ENCODE measurements at places on chromosomes 2 and 18.

- DNase-seq: peak; percentile 71
Observed at GRCh38 chr2:235594041-235594440, 100.2 kb downstream of the AGAP1 start.

- no peak for DNase-seq
Observed at GRCh38 chr2:217798743-217799562, 203.8 kb downstream of the TNS1 start.

- peak; percentile 38 for DNase-seq
Observed at GRCh38 chr18:56235481-56236013, 402.8 kb downstream of the TXNL1 start.

DNA sequence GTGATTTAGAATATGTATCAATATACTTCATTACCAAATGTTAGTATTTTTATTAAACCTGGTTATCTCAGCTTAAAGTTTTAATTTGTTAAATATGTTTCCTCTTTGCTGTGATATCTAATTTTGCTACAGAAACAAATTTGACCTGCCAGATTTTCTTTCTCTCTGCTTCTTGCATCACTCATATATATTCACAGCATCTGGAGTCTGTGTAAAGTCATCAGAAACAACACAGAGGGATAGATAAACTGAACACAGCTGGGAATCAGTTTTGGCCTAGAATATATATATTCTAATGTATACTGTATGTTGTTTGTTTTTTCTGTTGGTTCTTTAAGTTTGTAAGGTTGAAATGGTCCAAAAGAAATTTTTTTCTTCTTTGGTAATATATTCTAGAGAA lies 8.5 kb downstream of the PSMD14 start:
- no peak for DNase-seq

DNA sequence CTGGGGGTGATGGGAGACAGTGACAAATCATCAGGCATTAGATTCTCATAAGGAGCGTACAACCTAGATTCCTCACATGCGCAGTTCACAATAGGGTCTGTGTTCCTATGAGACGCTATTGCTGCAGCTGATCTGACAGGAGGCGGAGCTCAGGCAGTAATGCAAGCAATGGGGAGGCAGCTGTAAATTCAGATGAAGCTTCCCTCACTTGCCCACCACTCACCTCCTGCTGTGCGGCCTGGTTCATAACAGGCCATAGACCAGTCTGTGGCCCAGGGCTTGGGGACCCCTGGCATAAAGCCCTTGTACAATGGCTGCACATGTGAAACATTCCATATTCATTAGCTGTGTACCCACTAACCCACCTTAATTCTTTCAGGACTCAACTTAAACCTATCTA lies 18.0 kb downstream of the NMUR1 start:
- no peak for DNase-seq

GRCh38 chr18:26357960-26358359 lies 131.7 kb downstream of the TAF4B start:
- no peak for DNase-seq

DNA sequence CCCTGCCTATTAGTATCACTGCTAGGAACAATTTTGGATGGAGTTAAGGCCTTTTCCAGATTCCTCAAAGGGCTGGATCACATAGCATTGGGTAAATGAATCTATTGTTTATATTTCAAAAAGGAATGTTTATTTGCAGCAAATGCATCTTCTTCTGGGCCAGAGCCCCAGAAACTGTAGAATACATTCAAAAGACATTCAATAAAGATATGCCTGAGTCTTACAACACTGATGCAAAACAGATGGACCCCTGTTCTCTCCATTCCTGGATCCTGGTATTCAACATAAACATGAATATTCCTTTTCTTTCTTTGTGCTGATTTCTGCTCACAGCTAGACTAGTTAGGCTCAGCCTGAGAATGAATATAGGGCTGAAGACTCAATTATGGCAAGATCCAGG lies 227.2 kb upstream of the KLHL29 start:
- no peak for DNase-seq

- no peak for DNase-seq
Observed at GRCh38 chr18:53819671-53820070, 404.8 kb downstream of the MBD2 start.

DNA sequence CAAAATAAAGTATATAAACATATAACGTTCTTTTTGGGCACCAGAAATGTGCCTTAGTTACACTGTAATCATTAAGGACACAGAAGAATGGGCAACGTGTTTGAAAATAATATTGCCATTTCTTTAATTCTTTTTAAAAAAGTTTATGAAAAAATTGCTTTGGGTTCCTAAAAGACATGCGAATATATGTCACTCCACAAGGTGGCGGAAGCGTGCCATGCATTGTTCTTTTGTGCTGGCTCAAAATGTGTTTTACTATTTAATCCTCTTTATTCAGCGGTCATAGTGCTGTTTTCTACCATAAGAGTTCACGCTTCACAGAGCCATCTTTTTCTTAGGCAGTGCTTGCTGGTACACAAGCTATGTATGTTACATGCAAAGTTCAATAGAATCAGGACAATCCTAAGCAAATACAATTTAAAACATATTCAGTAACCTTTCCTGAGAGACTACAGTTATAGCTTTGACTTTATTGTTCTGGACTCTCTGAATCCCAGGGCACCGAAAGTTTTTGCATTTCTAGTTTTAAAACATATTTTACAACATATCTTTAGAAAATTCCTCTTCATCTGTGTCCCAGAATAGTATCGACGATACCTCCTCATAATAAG lies 147.8 kb upstream of the ERBB4 start:
- peak; percentile 57 for DNase-seq

DNA sequence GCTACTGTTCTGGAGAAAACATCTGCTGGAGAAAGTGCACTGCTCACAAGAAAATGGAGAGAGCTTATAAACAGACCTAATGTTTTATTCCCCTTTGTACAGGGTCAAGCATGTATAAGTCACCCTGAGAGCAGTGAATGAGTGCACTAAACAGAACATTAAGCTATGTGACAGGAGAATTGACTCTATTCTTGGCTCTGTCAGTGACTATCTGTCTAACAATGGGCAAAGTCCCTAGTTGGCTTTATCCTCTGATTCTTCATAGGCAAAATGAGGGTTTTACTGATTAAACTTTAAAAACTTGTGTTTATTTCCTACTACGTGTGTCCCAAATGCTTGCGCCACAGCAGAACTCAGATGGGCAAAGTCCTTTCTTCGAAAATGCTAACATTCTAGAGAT lies 655.1 kb upstream of the SLC39A10 start:
- DNase-seq: no peak

DNA sequence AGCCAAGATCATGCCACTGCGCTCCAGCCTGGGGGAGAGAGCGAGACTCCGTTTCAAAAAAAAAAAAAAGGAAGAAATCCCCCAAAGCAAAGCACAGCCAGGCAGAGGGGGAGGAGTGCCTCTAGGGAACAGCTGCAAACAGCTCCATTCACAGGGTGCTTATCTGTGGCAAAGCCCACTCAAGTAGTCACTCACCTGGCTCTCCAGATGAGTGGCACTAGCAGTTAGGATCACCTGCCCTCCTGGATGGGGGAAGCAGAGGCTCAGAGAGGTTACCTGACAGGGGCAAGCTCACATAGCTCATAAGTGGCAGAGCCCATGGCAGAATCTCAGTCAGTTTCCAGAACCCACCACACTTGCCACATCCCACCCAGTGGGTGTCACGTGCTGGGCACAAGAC lies 30.3 kb downstream of the TFCP2L1 start:
- no peak for DNase-seq

DNA sequence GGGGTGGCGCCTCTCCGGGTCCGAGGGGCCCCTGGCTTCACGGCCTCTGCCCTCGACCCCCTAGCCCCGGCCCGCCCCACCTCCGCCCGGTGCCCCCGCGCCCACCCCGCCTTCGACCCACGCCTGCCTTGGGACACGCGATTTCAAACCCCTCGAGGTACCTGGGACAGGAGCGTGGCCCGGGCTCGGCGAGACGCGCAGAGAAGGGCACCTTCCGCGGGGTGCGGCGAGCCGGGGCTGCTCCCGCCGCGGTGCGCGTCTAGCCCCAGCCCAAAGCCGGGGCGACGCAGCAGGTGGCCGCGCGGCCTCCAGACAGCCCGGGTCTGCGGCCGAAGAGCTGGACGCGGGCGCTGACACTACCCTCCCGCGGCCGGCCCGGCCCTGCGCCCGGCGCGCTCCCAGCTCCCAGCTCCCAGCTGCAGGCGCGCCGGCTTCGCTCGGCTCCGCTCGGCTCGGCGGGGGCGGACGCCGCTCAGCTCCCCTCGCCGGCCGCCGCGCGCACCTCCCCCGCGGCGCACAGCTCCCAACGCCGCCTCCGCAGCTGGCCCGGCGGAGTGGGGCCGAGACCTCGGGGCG lies at the start of gene CRACDL:
TSS of gene CRACDL (minus strand) at position 449 of the 576 bp plus-strand sequence. CDS start 89,425 bp downstream, outside the sequence.
- DNase-seq: peak; percentile 14

DNA sequence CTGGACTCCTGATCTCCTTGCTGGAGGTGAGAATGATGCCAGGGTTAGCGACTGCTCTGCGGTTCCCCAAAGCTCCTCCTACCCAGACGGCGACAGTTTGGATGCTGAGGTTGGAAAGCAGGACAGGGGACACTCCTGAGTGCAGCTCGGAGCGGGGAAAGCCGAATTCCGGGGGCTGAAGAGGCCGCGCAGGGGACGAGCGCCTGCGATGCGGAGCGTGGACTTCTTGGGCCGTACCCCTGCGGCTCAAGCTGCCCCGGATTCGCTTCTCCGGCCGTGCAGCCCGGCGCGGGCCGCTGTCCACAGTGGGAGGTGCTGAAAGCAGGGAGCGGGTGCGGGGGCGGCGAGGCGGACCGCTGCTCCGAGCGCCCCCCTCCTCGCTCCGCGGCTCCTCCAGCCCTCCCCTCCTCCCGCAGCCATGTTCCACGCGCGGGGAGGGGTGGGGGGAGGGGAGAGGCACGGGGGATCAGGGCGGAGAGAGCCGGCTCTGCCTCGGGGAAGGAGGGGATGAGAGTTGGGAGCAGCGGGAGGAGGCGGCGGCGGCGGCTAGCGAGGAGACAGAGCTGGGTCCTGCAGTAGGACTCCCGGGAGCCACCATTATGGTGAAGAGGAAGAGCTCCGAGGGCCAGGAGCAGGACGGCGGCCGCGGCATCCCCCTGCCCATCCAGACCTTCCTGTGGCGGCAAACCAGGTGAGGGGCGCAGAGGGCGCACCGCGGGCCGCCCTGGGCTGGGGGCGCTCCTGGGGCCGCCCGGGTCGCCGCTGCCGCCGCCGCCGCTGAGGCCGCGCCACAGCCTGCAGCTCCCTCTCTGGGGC lies at the start of gene UNC80:
TSS of gene UNC80 (plus strand) at position 359 of the 816 bp plus-strand sequence. CDS start at position 600, 241 bp downstream.
- DNase-seq: peak; percentile 58

DNA sequence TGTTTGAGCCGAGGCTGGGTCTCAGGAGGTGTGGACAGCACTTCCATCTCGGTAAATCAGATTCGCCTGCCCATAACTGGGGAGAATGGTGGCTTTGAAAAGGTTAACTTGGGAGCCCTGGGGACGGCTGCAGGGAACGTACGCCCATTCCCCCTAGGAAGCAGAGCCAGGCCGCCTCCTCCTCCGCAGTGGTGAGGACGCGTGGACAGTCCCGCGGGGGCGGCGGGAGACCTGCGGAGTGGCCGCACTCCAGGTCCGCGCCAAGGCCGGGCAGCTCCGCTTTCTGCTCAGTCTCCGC lies 845 bp upstream of the MYCN start:
- no peak for DNase-seq

DNA sequence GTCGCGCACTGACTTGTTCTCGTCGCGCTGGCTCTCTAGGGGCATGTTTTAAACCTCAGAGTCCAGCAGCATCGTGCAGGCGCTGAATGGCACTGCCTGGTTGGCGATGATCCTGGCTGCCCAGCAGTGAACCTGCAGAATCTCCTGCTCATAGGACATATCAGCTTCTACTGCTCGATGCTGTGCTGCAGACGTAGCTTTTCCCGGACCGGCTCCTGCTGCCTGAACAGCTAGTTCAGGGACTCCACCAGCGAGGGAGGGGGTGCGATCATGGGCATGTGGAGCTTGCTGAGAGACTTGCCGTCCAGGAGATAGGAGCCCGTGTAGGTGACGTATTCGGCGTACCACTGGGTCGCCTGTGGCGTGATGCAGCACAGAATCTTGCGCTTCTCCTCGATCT lies 890.0 kb upstream of the LRRTM1 start:
- no peak for DNase-seq

DNA sequence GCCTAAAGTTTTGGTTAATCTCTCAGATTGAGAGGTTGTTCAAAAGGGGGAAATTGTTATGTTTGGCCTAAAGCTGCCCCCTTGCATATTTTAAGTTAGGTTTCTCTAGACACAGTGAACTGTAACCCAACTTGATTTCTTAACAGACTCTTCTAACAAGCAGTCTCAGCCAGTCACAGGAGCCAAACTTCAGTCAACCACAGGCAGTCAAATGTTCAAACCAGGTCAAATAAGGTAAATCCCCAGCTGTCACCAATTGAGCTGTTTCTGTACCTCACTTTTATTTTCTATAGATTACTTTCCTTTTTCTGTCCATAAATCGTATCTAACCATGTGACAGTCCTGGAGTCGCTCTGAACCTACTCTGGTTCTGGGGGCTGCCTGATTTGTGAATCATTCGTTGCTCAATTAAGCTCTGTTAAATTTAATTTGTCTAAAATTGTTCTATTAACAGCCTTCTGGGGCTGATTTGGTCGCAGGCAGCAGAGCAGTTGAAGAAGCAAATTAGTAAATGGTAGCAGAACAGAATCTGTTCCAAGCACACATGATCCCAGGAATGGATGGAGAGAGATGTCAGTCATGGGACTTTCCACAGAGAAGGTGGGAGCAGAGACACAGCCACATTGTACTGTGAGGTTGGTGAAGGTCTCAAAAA lies 16.4 kb upstream of the NFU1 start:
- DNase-seq: no peak

DNA sequence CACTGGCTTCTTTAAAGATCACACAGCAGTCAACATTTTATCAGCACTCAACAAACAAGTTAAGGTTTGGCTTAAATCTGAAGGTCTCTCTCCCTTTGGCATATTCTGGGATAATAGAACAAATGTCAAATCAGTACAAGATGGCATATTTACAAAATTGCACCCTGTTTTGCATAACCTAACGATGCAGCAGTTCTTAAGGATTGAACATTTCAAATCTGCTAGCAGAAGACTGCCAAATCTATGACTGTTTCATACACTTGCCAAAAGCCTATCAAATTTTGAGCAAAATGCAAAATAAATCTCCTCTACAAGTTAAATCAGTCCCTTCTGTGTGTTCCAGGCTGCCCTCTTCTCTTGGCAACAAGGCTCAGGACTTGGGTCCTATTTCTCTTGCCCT lies 73.6 kb downstream of the DPP4 start:
- no peak for DNase-seq

Measured in RPMI8226 (cell line).